ENCODE measurements at places on chromosomes 1 and 21.
A peak's percentile ranks its signal among the peaks of the same experiment; 100 is the strongest.

DNA sequence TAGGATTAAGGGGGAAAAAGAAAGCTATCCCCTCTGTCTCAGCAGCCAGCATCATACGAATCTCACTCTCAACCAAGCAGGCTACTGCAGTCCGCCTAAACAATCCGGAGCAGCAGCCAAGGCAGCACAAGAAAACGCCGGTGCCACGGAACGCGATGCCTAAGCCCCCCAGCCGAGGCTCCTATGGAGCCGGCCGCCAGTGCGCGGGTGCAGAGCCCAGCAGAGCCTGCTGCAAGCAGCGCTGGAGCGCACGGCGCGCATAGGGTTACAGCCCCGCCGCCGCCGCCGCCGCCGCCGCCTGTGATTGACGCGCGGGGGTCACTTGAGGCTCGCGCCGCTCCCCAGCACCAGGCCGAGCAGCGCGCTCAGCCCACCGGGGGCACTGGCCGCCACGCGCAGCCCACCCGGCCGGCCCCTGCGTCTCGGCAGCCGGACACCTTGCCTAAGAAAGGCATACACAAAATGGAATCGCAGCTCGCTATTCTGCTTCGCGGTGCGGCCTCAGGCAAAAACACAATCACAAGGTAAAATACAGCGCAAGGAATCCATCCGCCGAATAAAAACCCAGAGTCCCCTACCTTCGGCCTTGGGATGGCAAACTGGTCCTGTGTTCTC is 780 bp downstream of the HIVEP3 start:
- DNase-seq = peak; percentile 46

DNA sequence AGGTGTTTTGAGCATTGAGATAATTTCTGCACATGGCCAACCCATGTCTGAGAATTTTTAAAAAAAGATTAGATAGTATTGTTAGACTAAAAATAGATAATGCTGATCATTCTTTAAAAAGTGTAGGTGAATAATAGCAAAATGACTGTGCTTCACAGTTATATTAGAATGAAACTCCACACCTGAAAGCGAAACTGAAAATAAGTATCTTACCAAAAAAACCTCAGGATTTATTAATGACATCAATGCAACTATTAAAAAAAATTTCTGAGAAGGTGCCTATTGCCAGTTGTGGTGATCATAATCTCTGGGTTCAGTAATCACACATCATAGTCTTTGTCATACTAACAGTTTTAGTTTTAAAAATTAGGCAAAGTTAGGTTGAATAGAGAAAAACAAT is 36.5 kb downstream of the PLA2G4A start:
- no peak for DNase-seq

- DNase-seq = no peak
Observed at GRCh38 chr1:229197265-229197585, 73.7 kb upstream of the RAB4A start.

DNA sequence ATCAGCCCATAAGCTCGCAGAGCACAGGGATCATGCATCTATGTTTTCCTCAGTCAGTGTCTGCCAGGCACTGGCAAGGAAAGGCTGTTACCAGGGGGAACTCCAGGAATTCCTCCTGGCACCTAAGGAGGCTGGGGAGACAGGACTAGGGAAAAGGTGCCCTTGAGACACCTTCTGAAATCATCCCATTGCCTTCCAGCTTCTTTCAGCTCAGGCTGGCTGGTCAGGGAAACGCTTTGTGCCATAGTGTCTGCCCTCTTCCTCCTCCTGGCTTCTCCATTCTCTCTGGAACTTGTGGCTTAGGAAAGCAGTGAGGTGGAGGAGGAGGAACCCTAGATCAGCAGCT is 13.8 kb downstream of the LMNA start:
- no peak for DNase-seq

DNA sequence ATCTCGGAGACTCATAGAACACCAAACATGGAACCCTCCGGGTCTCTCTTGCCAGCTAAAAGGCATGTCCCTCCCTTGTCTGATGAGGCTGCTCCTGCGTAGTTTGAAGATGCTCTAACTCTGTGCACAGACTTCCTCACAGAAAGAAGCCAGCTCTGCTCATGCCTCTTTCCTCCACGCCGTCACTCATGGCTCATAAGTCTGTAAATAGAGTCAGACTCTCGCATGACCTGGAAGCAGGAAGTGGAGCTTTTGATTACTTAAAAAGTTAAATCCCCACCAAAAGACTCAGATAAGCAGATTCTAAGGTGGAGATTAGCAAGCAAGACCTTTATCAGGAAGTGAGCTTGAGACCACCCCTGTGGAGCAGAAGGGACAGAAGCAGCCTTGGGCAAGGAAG is 171.6 kb downstream of the TRIM33 start:
- no peak for DNase-seq

GRCh38 chr1:173438675-173439074 is 38.5 kb upstream of the PRDX6 start:
- DNase-seq = no peak
